Activated CD4-positive, alpha-beta T cell treated with anti-CD3 and anti-CD28 coated beads, Interleukin-10, Interleukin-2, amounts not matched to agents 100 ng/mL and 50 ng/mL, durations not matched to agents 16 hours and 8 hours (primary cell): ENCODE measurements at places on chromosomes 3 and 15.
A peak's percentile ranks its signal among the peaks of the same experiment; 100 is the strongest.

DNA sequence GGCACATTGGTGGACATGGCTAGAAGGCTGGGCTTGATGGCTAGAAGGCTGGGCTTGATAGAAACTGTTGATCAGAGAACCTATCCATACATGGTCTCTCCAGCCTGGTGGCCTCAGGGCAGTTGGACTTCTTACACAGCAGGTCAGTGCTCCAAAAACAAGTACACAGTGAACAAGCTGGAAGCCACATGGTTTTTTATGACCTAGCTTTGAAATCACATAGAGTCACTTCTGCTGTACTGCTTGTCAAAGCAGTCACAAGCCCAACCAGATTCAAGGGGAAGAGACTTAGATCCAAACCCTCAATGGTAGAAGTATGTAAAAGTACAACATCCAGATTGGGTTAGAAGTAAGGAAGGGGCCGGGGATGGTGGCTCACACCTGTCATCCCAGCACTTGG is 89.4 kb upstream of the HES1 start:
- no peak for DNase-seq

DNA sequence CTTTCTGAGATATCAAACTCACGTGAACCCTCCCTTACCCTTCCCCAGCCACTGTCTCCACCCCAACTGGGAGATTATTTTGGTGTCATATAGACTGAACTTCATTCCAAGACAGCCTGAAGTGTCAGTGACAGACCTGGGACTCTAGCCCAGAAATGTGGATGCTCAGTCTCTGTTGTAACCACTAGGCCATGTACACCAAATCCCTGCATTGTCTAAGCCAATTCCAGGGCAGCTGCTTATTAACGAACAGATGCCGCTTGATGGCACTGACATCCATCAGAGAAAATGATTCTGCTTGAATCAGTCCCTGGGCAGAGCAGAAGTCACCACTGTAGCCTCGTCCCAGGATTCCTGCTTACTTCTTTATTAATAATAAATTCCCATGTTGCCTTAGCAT is 305.5 kb downstream of the GRM7 start:
- no peak for DNase-seq

DNA sequence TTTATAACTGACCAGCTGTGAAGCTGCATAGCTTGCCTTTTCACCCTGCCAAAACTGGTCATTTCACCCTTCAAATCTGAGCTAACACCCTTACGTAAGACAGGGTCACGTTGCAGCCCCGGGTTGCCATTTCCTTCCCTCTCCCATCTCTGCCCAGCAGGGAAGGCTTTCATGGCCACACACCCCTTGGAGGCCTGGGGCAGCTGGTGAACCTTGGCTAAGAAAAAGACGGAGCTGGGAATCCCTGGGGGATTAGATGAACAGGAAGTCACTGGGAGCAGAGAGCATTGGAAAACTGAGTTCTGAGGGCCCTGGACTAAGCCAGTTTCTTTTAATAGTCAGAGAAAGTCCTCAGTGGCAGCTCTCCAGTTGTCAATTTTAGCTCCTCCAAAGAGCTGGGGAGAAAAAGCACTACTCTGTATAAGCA is 67.8 kb downstream of the TTC23 start:
- no peak for DNase-seq

GRCh38 chr15:49888323-49888693 is 230.7 kb downstream of the ATP8B4 start:
- DNase-seq: no peak

DNA sequence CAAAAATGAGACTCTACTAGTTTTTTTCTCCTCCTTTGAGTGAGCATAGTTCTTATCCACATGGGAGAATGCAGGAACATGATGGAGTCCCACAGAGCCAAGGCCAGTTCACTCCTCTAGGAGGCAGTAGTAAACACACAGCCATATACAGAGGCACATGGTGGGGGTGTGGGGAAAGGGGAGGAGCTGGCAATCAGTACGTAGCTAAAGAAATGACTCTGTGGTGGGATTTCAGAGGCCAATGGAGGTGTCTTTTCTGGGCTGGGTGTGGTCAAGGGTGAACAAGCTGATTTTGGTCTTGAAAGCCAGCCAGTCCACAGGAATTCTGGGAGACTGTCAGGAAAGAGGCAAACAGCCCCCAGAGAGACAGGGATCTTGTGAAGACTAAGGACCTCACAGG is 6.6 kb upstream of the RAB11A start:
- peak; percentile 80 for DNase-seq

DNA sequence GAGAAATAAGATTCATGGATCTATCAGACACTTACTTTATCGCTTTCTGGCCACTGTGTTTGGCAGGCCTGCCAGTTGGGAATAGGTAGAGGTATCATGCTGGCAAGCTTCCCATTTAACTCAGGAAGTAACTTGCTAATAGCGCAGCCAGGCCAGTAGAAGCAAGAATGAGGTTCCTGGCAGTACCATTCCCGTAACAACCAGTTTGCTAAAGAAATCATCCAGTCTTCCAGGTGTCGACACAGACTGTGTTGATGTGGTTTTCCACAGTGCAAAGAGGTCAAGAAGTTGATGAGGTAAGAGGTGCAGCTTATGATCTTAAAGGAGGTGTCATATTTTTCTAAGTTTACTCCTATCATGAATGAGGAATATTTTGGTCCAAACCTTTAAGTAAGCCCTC is 46.2 kb downstream of the DPH6 start:
- DNase-seq: no peak

GRCh38 chr3:12158387-12159226 is at the start of gene TIMP4:
TSS of gene TIMP4 (minus strand) at chr3:12158912. CDS start at chr3:12158840, 72 bp downstream.
- no peak for DNase-seq

DNA sequence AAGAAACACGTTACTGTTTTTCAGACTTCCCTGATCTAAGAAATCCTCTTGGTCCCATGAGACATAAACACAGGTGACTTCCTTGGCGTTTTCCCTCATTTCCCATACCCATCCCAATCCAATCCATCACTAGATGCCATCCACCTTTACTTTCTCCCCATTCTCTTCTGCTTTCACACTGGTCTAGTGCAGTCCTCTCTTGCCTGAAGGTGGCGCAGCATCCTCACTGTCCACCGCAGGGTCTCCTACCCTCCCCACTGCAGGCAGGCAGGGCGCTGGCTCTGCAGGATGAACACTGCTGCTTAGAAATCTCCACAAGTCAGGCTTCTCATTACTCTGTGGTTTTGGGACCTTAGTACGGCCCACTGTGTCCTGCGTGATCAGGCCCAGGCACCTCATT is 58.2 kb downstream of the RAB7A start:
- peak; percentile 60 for DNase-seq

DNA sequence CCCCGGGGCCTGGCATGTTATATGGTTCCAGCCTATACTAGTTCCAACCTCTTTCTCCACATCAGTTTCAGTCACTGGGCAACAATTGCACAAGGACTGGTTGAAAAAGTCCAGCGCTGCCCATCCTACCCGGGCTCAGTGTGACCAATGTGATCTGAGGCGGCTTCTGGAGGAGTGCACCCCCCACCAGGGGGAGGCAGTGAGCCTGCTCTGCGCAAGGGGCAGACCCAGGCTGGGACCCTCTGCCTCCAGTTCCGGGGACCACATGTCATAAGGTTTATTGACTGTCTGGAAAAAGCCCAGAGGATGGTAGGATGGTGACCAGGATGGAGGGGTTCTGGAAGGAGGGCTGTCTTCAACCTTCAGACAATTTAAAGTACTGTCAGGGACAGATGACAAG is 25.6 kb upstream of the NR2E3 start:
- DNase-seq: peak; percentile 25

- DNase-seq: no peak
These were observed 60.8 kb downstream of the ZNF609 start for GRCh38 chr15:64521201-64521600.

DNA sequence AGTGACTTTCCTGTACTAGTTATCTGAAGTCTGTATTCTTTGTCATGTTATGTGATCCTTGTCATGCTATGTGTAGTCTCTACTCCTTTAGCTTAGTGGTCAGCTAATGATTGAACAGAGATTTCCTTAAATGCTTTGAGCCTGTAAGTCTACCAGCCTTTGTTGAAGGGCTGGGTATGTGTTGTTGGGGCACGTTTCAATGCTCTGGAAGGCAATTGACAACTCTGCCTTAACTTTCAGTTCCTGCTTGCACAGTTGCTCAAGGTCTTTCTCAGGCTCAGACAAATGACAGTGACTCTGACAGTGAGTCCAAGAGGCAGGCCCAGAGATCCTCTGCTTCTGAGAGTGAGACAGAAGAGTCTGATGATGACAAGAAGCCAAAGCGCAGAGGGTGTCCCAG is 89.3 kb downstream of the CHD2 start:
- no peak for DNase-seq

- no peak for DNase-seq
These were observed 1026.0 kb downstream of the TUSC7 start for GRCh38 chr3:117735481-117736101.
